GM12878 (cell line): ENCODE measurements at places on chromosomes 11 and 22.

- H3K36me3 ChIP-seq, result no peaks in the 10 kb centered on the region
- H3K27me3 ChIP-seq, result no peaks in the 10 kb centered on the region
- no peak overlapping the region for H3K27ac ChIP-seq
These were observed 48.5 kb upstream of the HSPA8 start for GRCh38 chr11:123110397-123110796.

GRCh38 chr22:26642465-26643417 lies 14.6 kb upstream of the MIAT start:
- no peaks in the 10 kb centered on the region for H3K27me3 ChIP-seq
- no peak overlapping the region for H3K4me3 ChIP-seq
- no peak for DNase-seq
- H3K27ac ChIP-seq, result peak overlapping the region; percentile 50

DNA sequence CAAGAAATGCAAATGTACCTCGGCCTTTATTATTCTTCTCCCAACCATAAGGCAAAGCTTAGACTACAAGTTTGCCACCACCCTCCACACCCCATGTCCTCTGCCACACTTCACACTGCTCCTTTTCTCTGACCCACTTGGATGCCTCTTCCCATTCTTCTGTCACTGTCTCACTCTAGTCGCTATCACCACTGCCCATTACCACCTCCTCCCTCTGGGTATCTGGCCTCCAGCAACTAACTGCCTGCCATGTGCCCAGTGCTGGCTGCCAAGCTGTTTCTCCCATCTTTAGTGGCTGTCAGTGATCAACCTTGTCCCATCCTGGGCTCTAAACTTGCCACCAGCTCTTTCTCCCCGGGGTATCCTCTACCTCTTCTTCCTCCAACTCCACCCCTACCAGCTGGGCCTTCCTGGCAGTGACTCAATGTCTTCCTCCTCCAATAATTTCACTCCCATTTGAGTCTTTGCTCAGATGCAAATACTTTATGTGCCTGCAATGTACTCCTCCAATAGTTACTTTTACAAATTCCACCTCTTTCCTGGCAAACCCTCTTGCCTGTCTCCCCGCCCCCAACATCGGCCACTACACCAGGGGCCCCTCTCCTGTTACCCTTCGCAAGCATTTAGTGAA lies 20.1 kb upstream of the KDM2A start:
- H3K27me3 ChIP-seq, result no peaks in the 10 kb centered on the region
- H3K27ac ChIP-seq, result peak overlapping the region; percentile 90
- H3K36me3 ChIP-seq, result no peaks in the 10 kb centered on the region
- H3K4me3 ChIP-seq, result no peak overlapping the region
- H3K4me1 ChIP-seq, result peaks cover 23% of the 10 kb centered on the region

DNA sequence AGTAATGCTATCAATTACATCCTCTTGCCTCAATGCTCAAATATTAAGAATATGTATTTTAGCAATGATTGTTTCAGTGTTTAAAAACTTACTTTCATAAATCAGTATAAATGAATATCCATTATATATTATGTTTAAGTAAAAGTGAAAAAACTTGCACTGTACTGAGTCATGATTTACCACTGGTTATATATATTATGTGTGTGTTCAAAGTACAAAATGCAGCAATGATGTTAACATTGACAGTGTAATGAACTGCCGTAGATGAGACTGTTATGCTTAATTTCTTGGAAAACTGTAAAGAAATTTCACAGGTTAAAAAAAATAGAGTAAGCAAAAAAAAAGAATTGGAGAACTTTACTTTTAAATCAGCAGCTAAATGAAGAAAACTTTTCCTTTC lies 8.7 kb downstream of the LIN7C start:
- H3K4me1 ChIP-seq, result no peaks in the 10 kb centered on the region
- no peak overlapping the region for H3K27ac ChIP-seq
- no peak overlapping the region for H3K4me3 ChIP-seq
- H3K27me3 ChIP-seq, result no peaks in the 10 kb centered on the region

GRCh38 chr11:124891373-124891861 lies 6.2 kb downstream of the ROBO4 start:
- H3K27ac ChIP-seq, result no peak overlapping the region
- no peak overlapping the region for H3K4me3 ChIP-seq
- H3K27me3 ChIP-seq, result no peaks in the 10 kb centered on the region
- H3K36me3 ChIP-seq, result no peaks in the 10 kb centered on the region
- no peak for DNase-seq
- H3K4me1 ChIP-seq, result no peaks in the 10 kb centered on the region

DNA sequence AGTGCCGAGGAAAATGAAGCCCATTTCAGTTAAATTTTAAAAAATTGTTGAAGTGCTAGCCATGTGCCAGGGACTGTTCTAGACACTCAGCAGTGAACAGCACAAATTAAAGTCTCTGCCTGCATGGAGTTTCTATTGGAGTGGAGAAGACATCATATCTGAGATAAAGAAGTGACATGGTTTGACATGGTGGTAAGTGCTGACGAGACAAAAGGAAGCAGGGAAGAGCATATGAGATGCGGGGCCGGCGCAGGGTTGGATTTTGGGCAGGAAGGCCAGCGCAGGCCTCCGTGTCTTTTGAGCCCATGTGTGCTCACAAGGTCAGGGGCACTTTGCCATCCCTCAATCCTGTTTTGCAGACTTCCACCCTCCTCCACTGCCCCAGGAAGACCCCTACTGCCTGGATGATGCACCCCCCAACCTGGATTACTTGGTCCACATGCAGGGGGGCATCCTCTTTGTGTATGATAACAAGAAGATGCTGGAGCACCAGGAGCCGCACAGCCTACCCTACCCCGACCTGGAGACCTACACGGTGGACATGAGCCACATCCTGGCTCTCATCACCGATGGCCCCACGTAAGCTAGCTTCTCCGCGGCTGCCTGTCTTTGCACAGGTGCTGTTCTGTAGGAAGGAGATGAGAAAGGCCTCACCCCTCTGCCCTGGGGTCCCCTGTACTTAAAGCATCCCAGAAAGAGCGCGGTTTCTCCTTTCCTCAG lies 29.6 kb downstream of the AMPD3 start:
- peaks cover 14% of the 10 kb centered on the region for H3K4me1 ChIP-seq
- DNase-seq, result no peak
- no peaks in the 10 kb centered on the region; the same call in 1 of the 2 replicates for H3K36me3 ChIP-seq
- no peaks in the 10 kb centered on the region for H3K27me3 ChIP-seq
- no peak overlapping the region for H3K27ac ChIP-seq

DNA sequence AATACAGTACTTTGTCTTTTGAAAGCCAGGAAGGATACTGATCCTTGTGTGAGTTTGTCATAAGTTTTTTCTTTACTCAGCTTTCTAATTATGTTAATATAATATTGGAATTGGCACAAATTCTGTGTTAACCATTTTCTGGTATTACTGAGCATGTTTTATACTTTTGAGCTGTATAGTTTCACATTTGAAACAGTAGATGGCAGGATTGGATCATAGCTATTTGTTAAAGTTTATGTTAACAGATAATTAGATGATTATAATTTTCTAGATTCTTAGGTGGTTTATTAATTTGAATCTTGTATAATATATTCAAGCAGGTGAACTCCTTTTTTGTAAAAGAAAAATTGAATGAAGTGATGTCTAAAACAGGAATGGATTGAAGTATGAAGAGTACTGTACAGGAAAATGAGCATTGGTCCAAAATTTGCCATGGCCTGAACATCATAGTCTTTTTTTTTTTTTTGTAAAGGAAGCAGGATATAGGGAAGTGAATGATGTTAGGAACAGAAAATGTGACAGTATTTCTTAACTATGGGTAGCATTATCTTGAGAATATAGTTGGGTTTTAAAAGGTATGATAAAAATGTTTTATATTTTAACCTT lies 102.0 kb downstream of the CYP2R1 start:
- H3K27me3 ChIP-seq, result no peaks in the 10 kb centered on the region
- H3K27ac ChIP-seq, result no peak overlapping the region
- no peaks in the 10 kb centered on the region for H3K36me3 ChIP-seq

- H3K27me3 ChIP-seq, result no peaks in the 10 kb centered on the region
- H3K4me3 ChIP-seq, result no peak overlapping the region
- peaks cover 11% of the 10 kb centered on the region for H3K4me1 ChIP-seq
- no peak for DNase-seq
- no peak overlapping the region for H3K27ac ChIP-seq
These were observed 22.9 kb downstream of the MS4A6E start for GRCh38 chr11:60349990-60350389.

- no peak for DNase-seq
- no peak overlapping the region for H3K4me3 ChIP-seq
- H3K27me3 ChIP-seq, result no peaks in the 10 kb centered on the region
- peaks cover 21% of the 10 kb centered on the region for H3K4me1 ChIP-seq
- no peaks in the 10 kb centered on the region for H3K36me3 ChIP-seq
- H3K27ac ChIP-seq, result no peak overlapping the region
These were observed 7.2 kb upstream of the EHD1 start for GRCh38 chr11:64885367-64886286.

GRCh38 chr11:34977089-34977912 lies 60.9 kb downstream of the PDHX start:
- 0 out of 2 replicates have a peak, but pooled peaks cover 2% of the 10 kb centered on the region for H3K36me3 ChIP-seq
- no peaks in the 10 kb centered on the region for H3K4me1 ChIP-seq
- H3K27ac ChIP-seq, result no peak overlapping the region

GRCh38 chr11:702462-703461 lies 3.3 kb upstream of the EPS8L2 start:
- peaks cover 4% of the 10 kb centered on the region for H3K4me1 ChIP-seq
- H3K4me3 ChIP-seq, result no peak overlapping the region
- H3K36me3 ChIP-seq, result peaks cover 5% of the 10 kb centered on the region; the same call in 1 of the 2 replicates
- H3K27me3 ChIP-seq, result no peaks in the 10 kb centered on the region; the same call in 1 of the 2 replicates

- DNase-seq, result no peak
- H3K4me3 ChIP-seq, result no peak overlapping the region
- no peak overlapping the region for H3K27ac ChIP-seq
- H3K4me1 ChIP-seq, result no peaks in the 10 kb centered on the region
These were observed 19.4 kb downstream of the APLP2 start for GRCh38 chr11:130088919-130089673.

DNA sequence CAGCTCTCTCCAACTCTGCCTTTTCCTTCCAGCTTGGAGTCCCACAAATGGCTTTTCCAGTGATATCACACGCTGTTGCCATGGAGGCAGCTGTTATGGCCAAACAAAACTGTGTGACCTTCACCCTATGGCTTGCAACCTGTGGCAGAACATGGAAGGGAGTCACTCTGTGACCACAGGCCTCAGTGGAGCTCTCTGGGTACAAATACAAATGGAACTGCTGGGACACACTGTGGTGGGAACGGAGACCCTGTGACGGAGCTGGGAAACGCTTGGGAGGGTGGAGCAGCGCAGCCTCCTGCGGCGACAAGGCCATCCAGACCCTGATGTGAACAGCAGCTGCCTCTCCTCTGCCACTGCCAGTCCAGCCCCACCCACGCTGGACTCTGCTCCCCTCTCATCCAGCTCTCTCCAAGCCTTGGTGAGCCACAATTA lies 162.5 kb downstream of the ETS1 start:
- H3K27me3 ChIP-seq, result no peaks in the 10 kb centered on the region
- H3K27ac ChIP-seq, result no peak overlapping the region
- no peak overlapping the region for H3K4me3 ChIP-seq
- no peaks in the 10 kb centered on the region for H3K4me1 ChIP-seq

DNA sequence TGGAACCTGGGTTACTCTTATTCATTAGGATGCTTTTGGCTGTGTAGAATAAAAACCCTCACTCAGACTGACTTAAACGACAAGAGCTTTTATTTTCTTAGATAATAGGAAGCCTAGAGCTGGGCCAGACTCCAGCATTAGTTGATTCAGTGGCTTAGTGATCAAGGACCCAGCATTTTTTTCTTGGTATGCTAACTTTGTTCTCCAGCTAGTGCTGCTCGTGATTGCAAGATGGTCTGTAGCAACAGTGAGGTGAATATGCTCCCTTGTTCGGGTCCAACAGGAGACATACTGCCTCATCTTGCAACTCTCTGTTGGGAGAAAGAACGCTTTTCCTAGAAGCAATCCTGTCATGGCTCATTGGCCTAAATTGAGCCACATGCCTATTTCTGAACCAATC lies 33.4 kb downstream of the INSC start:
- H3K4me1 ChIP-seq, result no peaks in the 10 kb centered on the region
- no peak overlapping the region for H3K27ac ChIP-seq
- H3K4me3 ChIP-seq, result no peak overlapping the region

DNA sequence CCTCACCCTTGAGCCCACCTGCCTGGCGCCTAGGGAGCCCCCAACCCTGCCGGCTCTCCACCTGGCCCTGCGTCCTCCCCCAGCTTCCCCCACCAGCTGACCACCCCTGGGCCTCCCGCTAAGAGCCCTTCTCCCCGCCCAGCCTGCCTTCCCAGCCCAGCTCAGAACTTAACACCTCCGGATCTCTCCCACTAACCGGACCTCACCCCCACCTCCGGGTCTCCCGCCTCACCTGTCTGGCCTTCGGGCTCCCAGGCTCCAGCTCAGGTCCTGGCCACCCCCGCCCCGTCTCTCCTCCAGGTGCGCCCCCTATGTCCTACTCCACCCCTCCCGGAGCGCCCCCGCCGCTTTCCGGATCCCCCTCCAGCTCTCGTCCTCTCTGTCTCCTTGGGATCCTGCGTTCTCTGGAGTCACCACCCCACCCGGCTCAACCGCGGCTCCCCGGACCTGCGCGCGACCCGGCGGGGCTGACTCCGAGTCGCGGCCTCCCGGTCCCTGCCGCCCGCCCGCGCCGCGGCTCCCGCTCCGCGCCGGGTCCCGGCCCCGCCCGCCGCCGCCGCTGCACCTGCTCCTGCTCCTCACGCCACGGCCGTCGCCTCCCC lies at the start of gene KCNJ11:
KCNJ11 (minus strand) TSS at position 51 of the 602 bp plus-strand sequence. CDS start 568 bp downstream, outside the sequence.
- no peaks in the 10 kb centered on the region for H3K27me3 ChIP-seq
- no peaks in the 10 kb centered on the region for H3K36me3 ChIP-seq
- no peak within 1 kb of the TSS for H3K27ac ChIP-seq
- H3K4me1 ChIP-seq, result no peaks in the 10 kb centered on the region
- no peak for DNase-seq

DNA sequence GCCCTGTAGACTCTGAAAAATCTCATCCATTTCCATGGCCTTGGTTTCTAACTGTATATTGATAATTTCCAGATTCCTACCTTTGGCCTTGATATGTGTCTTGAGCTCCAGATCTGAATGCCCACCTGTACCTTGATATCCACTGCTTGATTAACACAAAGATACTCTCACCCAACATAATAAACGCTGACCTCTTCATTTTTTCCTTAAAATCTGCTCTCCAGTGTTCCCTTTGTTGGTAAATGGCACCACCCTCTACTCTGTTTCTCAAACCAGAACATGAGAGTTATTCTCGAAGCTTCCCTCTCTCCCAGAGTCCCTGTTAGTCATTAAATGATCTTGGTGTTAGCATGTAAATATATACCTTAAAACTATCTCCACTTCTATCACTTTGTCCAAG lies 13.4 kb downstream of the TUG1 start:
- no peaks in the 10 kb centered on the region for H3K4me1 ChIP-seq
- DNase-seq, result no peak
- H3K27me3 ChIP-seq, result no peaks in the 10 kb centered on the region
- H3K4me3 ChIP-seq, result no peak overlapping the region

- peak overlapping the region; percentile 65 for H3K4me3 ChIP-seq
- no peaks in the 10 kb centered on the region for H3K27me3 ChIP-seq
- DNase-seq, result no peak
- H3K27ac ChIP-seq, result peak overlapping the region; percentile 10; the same call in 1 of the 2 replicates
- peaks cover 6% of the 10 kb centered on the region; the same call in 1 of the 2 replicates for H3K36me3 ChIP-seq
- H3K4me1 ChIP-seq, result peaks cover 24% of the 10 kb centered on the region
These were observed 997 bp downstream of the DEAF1 start for GRCh38 chr11:693887-694562.
